ENCODE measurements at places on chromosomes 1 and 21.

DNA sequence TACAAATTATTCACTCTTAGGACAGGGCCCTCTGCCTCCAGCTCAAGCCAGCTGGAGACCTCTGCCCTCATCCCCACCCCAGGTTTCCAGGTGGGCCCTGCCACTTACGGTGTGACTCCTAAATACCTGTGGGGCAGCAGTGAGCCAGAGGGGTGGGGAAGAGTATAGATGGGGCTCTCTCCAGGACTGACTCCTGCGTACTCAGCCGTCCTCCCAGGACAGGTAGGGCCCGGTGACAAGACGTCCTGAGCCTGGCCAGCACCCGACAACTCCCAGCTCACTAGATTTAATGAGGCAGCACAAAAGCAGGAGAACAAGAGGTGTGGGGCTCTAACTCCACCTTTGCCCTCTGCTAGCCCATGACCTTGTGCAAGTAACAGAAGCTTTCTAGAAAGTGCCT, 16.8 kb downstream of the GNG12 start:
- no peak for DNase-seq

- DNase-seq: no peak
Observed at GRCh38 chr1:33057095-33057494, 20.4 kb upstream of the AK2 start.

GRCh38 chr1:17546946-17547670, 7.6 kb downstream of the ARHGEF10L start:
- no peak for DNase-seq

GRCh38 chr21:26079366-26079765, 91.2 kb downstream of the APP start:
- DNase-seq: no peak

GRCh38 chr1:18233176-18233864, 125.7 kb downstream of the IGSF21 start:
- DNase-seq: no peak

GRCh38 chr1:166948856-166949350, 26.4 kb downstream of the ILDR2 start:
- no peak for DNase-seq

GRCh38 chr1:77230051-77230450, 10.8 kb upstream of the PIGK start:
- DNase-seq: no peak

- DNase-seq: no peak
Observed at GRCh38 chr1:245126530-245126929, 28.3 kb upstream of the KIF26B start.

GRCh38 chr1:95309031-95309471, 75.0 kb downstream of the RWDD3 start:
- no peak for DNase-seq

DNA sequence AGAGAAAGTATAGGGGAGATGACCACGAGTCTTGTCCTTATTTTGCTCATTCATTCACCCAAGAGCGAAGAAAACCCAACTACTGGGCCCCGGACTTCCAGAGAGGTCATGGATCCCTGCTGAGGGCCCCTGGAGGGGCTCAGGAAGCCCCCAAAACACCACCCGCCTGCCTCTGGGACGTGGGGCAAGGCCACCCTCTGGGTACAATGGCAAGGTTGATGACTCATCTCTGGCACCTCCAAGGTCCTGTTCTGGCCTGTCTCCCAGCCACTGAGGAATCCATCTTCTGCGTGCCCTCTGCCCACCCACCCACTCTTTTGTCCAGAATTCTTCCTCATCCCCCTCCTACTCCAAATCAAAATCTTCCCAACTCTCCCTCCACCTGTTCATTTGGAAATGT, 21.3 kb upstream of the PRDM15 start:
- DNase-seq: no peak

DNA sequence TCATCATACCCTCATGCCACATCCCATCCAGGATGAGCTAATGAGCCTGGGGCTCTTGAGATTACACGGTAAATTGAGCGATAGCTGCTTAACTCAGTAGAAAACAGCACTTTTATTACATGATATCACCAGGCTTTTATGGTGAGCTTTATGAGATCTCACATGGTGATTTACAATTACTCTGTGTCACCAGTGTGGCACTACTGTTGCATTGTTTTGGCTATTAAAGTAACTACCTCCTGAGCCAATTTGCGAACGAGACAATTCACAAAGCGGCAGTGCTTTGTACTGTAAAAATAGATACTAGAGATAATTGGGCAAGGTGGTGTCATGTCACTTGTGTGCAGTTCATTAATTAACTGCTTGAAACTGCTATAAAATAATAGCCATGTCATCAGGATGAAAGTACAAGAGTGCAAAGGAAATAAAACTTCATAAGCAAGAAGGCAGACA, 767.7 kb upstream of the ADGRL2 start:
- no peak for DNase-seq

Measured in effector memory CD4-positive, alpha-beta T cell (primary cell).